CD4-positive, alpha-beta T cell treated with Interleukin-15 for 4 hours (primary cell): ENCODE measurements at places on chromosomes 13 and 19.

GRCh38 chr19:54095136-54095858, 5.3 kb downstream of the OSCAR start:
- DNase-seq: no peak

- DNase-seq: no peak
These were observed 2.3 kb upstream of the SLC25A42 start for GRCh38 chr19:19061506-19061905.

GRCh38 chr13:69101841-69102240, 1005.8 kb upstream of the ATXN8OS start:
- no peak for DNase-seq

- DNase-seq: no peak
These were observed 24.6 kb upstream of the ZNF431 start for GRCh38 chr19:21117041-21117907.

- no peak for DNase-seq
These were observed 5.3 kb upstream of the F2RL3 start for GRCh38 chr19:16883522-16883921.
